ENCODE measurements at places on chromosomes 16 and 17.

DNA sequence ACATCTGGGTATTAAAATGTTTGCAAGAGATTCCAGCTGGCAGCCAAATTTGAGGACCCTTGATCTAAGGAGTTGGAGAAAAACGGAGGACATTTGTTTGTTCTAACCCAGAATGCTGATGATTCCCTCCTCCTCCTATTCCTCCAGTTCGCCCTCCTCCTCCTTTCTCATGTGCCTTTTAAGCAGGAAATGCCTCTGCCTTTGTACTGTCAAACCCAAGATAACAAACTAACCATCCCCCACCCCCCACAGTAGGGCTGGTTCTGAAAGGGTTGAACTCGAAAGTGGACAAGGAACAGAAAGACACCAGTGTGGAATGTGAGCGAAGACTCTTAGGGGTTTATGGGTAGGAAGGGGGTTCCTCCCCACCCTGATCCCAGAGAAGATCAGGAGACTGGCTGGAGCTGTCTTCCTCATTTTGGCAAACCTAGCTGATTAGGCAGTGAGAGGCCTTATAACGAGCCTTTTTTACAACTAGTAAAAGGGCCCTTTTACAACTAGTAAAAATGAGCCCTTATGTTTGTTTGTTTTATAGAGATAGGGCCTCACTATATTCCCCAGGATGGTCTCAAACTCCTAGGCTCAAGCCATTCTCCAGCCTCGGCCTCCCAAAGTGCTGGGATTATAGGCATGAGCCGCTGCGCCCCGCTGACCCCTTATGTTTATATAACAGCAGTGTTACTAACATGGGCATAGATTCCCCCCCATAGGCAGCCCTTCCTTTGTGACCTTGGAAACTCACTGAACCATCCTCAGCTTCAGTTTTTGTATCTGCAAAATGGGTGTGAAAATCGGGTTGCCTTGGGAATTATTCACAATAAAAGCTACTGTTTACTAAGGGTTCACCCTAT lies 975 bp downstream of the CHD9 start:
- DNase-seq: no peak

GRCh38 chr16:26772503-26772902 lies 294.2 kb upstream of the C16orf82 start:
- no peak for DNase-seq

DNA sequence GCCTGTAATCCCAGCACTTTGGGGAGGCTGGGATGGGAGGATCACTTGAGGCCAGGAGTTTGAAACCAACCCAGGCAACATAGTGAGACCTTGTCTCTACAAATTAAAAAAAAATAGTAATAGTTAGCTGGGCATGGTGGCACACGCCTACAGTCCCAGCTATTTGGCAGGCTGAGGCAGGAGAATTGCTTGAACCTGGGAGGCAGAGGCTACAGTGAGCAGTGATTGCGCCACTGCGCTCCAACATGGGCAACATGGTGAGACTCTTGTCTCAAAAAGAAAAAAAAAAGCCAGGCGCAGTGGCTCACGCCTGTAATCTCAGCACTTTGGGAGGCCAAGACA lies 56.9 kb upstream of the MRTFB start:
- DNase-seq: no peak

- no peak for DNase-seq
These were observed 22.6 kb upstream of the ARHGAP23 start for GRCh38 chr17:38405654-38406053.

DNA sequence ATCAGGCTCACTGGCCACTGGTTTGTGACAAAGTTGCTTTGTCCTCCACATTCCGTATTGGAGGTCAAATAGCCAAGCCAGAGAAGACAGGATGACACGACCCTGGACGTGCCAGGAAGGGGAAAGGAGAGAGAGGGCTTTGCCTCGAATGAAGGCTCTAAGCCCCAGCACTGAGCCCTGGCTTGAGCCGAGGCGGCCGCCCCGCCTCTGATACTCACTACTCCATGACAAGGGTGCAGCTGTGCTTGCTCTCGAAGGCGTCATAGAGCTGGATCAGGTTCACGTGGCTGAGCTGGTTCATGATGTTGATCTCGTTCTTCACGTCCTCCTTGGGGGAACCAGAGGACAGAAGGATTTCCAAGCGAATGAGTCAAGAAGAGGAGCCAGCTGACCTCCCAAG lies 19.3 kb downstream of the MYLK3 start:
- DNase-seq: no peak

GRCh38 chr16:19162085-19162484 lies 6.0 kb upstream of the SYT17 start:
- no peak for DNase-seq

DNA sequence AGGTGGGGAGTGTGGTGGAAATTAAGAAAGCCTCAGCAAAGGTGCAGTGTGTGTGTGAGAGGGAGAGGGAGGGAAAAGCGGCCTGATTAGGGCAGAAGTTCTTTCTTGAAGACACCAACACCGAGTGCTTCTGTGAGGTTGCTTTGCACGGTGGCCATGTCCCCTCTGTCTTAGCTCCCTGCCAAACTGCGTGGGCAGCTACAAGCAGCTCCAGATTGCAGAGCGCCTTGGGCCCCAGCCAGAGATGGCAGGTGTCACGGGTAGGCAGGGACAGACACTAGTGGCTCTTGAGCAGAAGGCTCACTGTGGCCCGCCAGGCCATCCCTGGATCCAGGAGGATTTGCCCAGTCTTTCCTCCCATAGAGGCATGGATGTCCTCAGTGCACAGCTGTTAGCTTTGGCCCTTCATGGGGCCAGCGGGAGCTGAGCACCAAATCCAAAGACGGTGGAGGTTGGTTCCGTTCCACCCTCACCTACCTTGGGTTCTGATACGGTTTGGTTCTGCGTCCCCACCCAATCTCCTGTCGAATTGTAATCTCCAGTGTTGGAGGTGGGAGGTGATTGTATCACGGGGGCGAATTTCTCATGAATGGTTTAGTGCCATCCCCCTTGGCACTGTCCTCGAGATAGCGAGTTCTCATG lies 21.4 kb downstream of the KIAA0513 start:
- DNase-seq: no peak

- DNase-seq: no peak
These were observed 881 bp downstream of the MLLT6 start for GRCh38 chr17:38705803-38706504.

DNA sequence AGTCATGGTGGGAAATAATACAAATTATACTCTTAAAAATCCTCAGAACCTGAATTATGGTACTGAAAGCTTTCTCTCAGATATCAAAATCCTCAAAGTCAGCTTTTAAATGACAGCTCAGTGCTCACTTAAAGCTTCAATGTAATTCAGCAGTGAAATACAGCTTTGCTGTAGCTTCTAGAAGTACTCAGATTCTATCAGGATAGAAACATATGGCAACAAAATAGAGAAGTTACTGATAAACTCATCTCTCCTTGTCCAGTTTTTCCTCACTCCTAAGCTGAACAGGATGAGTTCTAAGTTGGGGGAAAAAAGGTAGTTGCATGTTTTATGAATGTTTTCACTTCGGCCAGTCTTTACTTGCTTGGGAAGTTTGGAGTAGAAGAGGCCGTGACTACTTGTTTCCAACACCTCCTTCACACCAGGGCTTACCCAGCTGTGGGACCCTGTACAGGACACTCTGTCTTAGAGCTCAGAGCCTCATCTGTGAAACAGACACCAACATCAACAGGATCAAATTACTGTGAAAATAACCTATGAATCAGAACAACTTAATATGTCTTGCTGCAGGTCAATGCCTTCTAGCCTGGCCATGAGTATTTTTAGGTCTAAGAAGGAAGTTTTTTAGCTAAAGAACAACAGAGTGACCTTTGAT lies 30.2 kb downstream of the OGFOD1 start:
- no peak for DNase-seq

DNA sequence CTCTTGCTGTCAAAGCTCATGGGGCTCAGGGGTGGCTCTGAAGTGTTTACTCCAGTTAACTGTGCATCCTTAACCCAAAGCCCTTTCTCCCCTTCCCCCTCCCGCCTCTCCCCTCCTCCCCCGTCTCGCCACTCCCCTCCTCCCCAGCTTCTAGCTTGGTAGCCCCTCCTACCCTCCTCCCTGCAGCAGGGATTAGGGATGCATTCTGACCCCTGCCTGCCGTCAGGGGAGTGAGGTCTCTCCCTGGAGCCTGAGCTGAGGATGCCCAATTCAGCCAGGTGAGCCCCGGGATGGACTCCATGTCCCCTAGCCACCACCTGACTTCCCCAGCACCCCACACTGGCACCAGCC lies 1.6 kb downstream of the HS3ST6 start:
- DNase-seq: no peak

DNA sequence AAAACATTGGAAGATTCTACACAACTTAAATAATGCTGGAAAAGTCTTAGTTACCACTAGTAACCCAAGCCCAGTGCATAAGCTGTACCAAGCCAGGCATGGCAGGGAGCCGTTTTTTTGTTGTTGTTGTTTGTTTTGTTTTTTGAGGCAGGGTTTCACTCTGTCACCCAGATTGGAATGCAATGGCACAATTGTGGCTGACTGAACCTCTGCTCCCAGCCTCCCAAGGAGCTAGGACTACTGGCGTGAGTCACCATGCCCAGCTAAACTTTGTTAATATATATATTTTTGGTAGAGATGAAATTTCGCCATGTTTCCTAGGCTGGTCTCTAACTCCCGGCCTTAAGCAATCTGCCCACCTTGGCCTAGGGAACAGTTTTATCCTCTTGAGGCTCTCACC lies 564 bp upstream of the TMIGD1 start:
- no peak for DNase-seq

GRCh38 chr16:67192781-67193361 lies 916 bp downstream of the E2F4 start:
- DNase-seq: no peak

DNA sequence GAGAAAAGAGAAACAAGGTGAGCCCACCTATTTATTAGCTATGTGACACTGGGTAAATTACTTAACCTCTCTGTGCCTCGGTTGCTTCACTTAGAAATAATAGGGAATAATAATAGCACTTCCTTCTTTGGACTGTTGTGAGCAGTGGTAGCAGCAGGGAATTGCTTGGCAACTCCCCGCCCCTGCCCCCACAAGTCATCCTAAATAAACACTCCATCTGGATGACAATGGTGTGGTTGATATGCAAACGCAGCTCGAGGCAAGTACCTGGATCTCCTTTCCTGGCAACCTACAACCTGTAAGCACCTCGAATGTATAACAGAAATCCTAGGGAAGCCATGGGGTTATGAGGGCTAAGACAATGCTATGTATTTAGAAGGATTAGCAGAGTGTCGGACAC lies 9.1 kb downstream of the TEKT3 start:
- DNase-seq: no peak
